T-cell (primary cell): ENCODE measurements at places on chromosomes 1 and 21.

- DNase-seq, result no peak
These were observed 340.0 kb downstream of the PTBP2 start for GRCh38 chr1:97061604-97062003.

GRCh38 chr1:203661572-203661971 lies 34.9 kb downstream of the ATP2B4 start:
- no peak for DNase-seq

DNA sequence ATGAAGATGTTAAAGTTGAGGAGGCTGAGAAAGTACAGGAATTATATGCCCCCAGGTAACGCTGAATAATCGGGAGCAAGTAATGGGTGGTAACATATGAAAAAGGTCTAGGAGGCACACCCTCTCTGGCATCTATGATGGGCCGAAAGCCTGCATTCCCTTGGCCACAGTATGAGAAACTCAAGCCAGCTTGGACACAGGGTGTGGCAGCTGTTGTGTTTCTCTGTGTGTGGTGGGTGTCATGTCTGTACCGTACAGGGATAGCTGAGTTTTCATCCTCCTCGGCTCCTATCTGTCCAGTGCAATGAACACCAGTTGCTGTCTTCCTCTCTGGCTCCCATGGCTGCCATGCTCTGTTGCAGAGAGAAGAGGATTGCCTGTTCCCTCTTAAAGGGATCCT lies 32.9 kb downstream of the NBPF3 start:
- no peak for DNase-seq

- no peak for DNase-seq
These were observed 2.1 kb downstream of the C8B start for GRCh38 chr1:56963667-56964066.

- no peak for DNase-seq
These were observed 669.3 kb downstream of the MATN1 start for GRCh38 chr1:30054126-30054525.

DNA sequence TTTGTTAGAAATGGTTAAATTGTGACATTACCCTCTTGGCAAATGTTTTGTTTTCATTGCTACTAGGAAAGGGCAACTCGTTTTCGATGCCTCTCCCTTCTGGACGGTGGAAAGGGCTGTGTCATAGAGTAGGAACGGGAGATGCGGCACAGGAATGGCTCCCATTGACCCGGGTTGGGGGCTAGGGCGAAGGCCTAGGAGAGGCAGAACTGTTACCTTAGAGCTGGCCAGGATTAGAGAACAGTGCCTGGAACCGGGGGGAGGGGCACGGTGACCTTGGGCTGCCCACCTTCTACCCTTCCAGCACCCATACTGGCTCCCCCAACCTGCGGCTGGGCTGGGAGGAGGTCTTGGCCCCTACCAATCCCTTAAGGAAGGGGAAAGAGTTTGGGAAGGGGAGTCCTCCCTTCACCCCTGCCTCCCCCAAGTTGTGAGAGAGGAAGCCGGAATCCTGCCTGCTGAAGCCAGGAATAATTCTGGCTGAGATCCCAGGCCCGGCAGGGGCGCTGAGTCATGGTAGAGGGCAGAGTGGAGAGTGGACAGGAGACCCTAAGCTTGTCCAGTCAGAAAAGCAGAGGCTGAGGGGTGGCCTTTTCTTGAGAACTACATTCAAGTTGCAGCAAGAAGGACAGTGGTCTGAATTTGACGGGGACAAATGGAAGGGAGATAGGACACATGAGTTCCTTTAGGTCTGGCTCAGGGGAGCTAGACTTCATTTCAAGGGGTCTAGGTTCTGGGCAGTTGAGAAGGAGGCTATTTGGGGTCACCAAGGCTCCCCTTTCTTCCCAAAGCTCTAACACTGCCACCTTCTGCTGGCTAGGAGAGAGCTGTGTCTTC lies 8.2 kb downstream of the LMNA start:
- no peak for DNase-seq

DNA sequence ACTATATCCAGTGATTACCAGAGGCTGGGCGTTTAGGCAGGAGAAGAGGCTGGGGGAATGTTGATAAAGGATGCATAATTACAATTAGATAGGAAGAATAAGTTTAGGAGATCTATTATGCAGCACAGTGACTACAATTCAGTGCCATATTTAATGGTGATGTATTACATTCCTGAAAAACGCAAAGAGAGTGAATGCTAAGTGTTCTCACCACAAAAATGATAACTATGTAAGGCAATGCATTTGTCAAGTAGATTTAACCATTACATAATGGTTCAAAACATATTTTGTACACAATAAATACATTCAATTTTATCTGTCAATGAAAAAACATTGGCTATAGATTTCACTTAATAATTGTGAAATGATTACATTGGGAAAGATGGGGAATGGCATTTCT lies 548.9 kb downstream of the NUF2 start:
- DNase-seq, result no peak

DNA sequence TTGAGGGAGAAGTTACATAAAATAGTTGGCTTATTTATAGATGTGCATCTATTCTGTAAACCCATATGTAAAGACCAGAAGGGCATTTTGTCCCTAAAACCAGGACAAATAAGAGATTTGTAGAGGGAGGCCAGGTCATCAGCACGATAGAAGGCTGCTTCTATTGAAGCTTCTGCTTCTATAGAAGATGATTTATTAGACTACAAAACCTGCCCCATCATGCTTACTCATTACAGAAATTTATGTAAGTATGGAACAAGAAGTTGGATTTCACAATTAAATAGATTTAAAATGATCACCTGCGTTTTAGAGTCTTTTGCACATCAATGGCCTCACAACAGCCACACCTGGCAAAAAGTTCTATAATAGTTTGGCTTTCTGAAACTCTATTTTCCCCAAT lies 183.5 kb downstream of the DUSP10 start:
- no peak for DNase-seq

- DNase-seq, result no peak
These were observed 4.0 kb upstream of the LAPTM5 start for GRCh38 chr1:30761381-30762151.

GRCh38 chr1:67682659-67683197 lies 2.3 kb upstream of the GADD45A start:
- no peak for DNase-seq
